ENCODE measurements at places on chromosomes 6 and 20. TPM values are rescaled to one million over a fixed set of nuclear protein-coding genes. Genes with fewer than 3 reads are reported as not detected.

The CLVS2 gene
- 0.11 TPM for total RNA-seq

The BMP6 gene
- 3.6 TPM for total RNA-seq

The HLA-DRA gene
- total RNA-seq, result not detected

The IMPG1 gene
- not detected for total RNA-seq

The GABRR1 gene
- not detected for total RNA-seq

The CASS4 gene
- total RNA-seq, result 0.67 TPM

The DST gene
- 302 TPM for total RNA-seq

The RGS17 gene
- total RNA-seq, result 1.1 TPM

The KCNQ5 gene
- 5.2 TPM for total RNA-seq

The MEP1A gene
- total RNA-seq, result not detected

Data from mesothelial cell of epicardium (in vitro differentiated cells).